ENCODE measurements at places on chromosomes 3 and 15.

- no peak for DNase-seq
Measured at GRCh38 chr3:165549665-165550064, 287.6 kb downstream of the BCHE start.

DNA sequence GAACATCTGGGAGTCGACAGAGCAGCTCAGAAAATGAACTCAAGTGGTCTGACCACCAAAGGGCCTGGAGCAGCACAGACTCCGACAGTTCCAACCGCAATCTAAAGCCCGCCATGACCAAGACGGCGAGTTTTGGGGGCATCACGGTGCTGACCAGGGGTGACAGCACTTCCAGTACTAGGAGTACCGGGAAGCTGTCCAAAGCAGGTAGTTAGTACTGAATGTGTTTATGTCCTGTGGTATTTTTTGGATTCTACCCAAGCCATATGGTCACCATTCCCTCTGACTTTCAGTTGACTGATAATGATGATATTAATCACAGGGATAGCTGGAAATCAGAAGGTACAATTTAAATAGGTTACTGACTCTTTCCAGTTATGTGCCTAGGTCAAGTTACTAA lies 82.3 kb downstream of the ARPP21 start:
- no peak for DNase-seq

DNA sequence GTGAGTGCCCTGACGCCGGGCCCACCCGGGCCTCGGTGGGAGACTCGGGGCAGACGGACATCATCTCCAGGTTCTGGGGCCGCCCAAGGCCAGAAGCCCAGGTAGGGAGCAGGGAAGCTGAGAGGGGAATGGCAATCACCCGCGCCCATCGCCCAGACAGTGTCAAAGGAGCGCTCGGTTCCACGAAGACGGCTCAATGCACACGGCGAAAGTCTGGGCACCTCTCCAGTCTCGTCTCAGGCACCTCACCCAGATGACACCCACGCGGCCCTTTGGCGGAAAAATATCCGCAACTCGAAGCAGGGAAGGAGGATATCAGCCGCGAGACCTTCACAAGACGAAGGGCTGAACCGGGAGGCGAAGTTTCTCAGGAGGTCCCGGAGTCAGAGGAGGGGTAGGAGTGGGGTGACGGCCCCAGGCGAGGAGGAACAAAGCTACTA lies 916 bp downstream of the IL17RD start:
- no peak for DNase-seq

GRCh38 chr3:14787630-14788029 lies 31.1 kb upstream of the FGD5 start:
- no peak for DNase-seq

- no peak for DNase-seq
Measured at GRCh38 chr3:170732660-170733245, 137.2 kb downstream of the RPL22L1 start.

- no peak for DNase-seq
Measured at GRCh38 chr15:76976572-76977270, 18.2 kb upstream of the PSTPIP1 start.

DNA sequence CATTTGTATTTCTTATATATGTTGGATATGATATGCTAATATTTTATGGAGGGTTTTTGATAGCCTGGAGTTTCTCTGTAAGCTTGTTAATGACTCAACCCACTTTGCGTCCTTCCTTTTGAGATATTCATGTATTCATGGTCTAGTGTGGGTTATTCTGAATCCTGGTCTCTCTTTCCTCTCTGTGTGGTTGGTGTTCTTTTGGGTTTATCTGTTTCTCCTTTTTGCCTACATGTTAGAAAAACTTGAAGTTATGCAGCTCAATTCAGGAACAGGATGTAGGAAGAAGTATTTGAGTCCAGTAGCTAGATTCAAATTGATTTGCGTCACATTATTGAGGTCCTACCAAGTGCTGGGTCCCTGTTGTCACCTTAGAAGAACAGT lies 28.1 kb downstream of the CMTM7 start:
- DNase-seq, result no peak

GRCh38 chr3:66738625-66739365 lies 238.0 kb upstream of the LRIG1 start:
- no peak for DNase-seq

DNA sequence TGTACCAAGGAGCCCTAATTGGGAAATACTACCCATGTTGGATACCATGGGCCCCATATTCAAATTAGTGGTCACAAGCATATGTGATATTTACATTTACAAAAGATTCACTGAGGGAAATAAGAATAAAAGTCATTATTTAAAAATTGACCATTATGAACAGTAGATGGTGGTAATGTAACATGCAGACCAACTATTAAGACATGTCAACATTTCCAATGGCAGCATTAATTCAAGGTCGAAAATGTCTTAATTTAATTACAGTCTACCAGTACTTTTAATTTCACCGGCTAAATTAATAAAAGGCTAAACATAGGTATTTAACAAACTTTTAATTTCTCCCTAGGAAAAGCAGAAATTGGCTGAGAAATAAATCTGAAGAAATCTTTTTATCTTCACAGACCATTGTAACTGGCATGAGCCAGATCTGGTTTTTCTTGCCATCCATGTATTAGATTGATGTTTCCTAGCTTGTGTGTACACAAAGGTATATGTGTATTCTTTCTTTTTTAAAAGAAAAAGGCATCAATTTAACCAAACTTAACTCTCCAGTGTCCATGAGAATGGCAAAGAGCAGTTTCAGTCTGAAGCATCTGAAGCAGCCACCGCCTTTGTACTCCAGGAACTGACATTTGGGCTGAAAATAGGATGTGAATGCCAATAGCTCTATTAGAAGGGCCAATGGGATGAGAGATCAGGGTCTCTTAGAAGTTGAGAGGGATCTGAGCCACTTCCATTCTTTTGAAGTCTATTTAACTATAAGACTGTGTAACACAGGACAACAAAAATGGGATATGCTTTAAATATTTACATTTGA lies 26.6 kb downstream of the NEK11 start:
- no peak for DNase-seq

- no peak for DNase-seq
Measured at GRCh38 chr15:62068810-62069167, 2.0 kb downstream of the C2CD4A start.

DNA sequence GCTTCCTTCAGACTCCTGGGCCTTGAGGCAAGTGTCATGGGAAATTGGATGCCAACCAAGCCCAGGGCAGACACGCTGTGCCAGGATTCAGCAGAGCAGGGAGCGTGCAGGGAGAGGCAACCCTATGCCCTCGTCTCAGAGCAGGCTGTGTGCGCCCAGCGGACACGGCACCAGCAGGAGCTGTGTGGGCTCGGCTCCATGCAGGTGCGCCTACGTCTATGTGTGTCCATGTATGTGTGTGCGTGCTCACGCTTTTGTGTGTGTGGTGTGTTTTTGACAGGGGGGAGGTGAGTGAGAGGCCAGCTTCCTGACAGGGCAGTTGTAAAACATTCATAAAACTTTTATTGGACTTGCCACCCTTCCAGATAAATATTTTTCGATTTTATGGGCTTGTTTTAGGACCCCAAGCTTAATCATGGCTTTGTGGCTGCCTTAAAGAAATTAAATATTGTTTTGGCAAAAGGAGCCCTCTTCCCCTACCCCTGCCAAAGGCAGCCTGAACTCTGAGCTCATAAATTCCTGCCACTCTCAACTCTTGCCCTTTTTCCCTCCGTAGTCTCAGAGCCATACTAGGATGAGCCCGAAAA lies 84.4 kb downstream of the DNAJB8 start:
- no peak for DNase-seq

GRCh38 chr3:7573330-7573729 lies 712.4 kb downstream of the GRM7 start:
- DNase-seq, result no peak

DNA sequence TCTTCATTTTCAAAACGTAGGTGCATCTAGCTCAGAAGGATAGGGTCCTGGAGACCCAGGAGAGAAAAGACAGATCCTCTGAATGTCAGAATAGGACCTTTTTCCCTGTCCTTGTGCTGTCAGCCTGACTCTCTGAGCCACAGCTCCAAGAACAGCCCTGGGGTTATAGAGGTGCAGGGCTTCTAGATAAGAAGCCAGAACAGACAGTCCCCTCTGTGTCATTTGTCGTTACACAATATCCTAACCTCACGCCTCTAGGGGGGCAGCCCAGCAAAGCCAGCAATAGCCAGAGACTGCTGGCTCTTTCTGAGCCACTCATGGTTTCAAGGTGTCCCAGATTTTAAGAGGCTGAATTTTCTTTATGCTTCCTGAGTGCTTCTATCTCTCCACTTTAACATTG lies 153.2 kb upstream of the THBS1 start:
- no peak for DNase-seq

GRCh38 chr3:125470671-125471070 lies 49.3 kb downstream of the SNX4 start:
- DNase-seq, result no peak

- no peak for DNase-seq
Measured at GRCh38 chr15:48761393-48762158, 49.3 kb downstream of the CEP152 start.

DNA sequence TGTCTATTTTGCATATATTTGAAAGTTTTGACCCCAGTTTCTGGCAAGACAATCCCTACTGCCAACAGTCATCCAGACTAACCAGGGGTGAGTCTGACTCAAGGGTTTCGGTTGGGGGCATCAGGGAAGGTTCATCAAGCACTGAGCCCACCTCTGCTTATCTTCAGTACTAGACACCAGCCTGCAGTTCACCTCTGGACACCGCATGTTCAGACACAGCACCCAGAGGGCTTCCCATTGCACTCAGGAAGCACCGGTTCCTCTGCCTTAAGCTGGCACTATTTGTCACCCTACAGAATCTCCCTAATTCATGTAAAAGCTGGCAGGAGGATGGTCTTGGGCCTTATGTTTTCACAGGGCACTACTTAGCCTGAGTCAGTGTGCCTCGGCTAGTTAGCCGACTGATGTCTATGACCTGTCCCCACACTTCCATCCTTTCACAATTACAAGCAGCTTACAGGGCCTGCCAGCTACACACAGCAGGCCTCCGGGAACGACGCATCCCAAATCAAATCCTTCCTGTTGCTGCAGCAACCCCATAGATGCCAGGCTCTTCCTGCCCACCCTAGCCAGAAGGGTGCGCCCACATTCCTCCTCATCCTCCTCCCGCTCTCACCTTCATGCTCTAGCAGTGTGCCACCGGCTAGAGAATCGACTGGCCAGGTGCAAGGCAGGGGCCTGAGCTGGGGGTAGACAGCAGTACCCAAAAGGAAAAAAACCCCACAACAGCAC lies 52.5 kb downstream of the SH3BP5 start:
- no peak for DNase-seq

- no peak for DNase-seq
Measured at GRCh38 chr15:74783072-74783807, 1.4 kb downstream of the CSK start.

- no peak for DNase-seq
Measured at GRCh38 chr3:150511122-150511821, 35.0 kb downstream of the SERP1 start.

GRCh38 chr15:90044916-90045371 lies 43.8 kb downstream of the ZNF710 start:
- no peak for DNase-seq

DNA sequence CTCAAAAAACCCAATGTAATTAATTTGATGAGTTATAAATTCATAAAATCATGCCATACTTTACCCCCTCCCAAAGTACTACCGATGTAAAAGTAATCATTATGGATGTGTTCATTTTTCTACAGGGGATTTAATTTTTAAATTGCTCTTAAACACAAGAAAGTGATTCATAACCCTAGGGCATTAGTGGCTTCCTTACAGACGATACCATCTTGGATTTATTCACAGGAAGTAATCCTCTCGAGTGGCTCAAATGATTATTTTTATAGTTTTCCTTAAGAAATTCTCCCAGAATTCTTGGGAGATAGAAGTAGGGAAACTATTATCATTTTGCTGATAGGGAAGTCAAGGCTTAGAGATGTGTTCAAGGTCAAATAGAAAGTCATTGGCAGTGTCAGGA lies 80.9 kb downstream of the PEX5L start:
- no peak for DNase-seq

- DNase-seq, result no peak
Measured at GRCh38 chr3:49908373-49909199, 4.9 kb upstream of the MST1R start.

Data from activated T-helper 1 cell treated with Interleukin-2 at 50 U/mL for 16 hours (primary cell).